GM23248 (cell line): ENCODE measurements at places on chromosomes 6 and 20. TPM values are rescaled to one million over a fixed set of nuclear protein-coding genes. Genes with fewer than 3 reads are reported as not detected.
A peak's percentile ranks its signal among the peaks of the same experiment; 100 is the strongest.

DNA sequence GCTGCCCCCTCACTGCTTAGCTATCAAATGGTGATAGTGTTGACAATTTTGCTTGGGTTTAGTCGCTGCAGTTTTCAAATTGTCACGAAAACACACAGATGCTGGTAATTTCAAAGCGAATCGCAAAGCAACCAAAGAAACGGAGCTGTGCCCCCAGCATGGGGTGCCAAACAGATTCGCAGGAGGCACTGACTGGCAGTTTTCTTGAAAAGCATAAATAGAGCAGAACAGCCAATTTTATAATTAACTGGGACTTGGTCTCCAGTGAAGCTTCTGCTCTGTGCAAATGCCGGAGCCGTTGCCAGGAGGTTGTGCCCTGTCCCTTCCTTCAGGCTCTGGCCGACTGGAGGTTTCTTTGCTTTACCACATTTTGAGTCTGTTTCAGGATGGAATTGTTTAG lies 18.8 kb downstream of the ARHGAP40 start:
- H3K27me3 ChIP-seq = peaks cover 29% of the 10 kb centered on the region
- H3K36me3 ChIP-seq = no peaks in the 10 kb centered on the region
- DNase-seq = no peak
- no peak overlapping the region for H3K4me3 ChIP-seq

DNA sequence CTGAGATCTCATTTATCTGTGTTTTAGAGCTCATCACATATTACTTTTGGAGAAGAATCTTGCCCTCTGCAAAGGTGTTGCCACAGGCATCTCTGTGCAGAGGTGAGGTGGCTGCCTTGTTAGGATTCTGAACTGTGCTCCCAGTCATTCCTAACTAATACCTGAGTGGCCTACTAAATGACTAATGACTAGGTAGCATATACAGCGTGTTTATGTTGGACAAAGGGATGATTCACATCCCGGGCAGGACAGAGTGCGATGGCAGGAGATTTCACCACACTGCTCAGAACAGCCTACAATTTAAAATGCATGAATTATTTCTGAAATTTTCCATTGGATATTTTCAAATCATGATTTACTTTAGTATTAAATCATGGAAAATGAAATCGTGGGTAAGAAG lies 23.1 kb upstream of the CGA start:
- no peak for DNase-seq
- H3K4me1 ChIP-seq = no peaks in the 10 kb centered on the region
- H3K27me3 ChIP-seq = no peaks in the 10 kb centered on the region
- no peak overlapping the region for H3K27ac ChIP-seq

DNA sequence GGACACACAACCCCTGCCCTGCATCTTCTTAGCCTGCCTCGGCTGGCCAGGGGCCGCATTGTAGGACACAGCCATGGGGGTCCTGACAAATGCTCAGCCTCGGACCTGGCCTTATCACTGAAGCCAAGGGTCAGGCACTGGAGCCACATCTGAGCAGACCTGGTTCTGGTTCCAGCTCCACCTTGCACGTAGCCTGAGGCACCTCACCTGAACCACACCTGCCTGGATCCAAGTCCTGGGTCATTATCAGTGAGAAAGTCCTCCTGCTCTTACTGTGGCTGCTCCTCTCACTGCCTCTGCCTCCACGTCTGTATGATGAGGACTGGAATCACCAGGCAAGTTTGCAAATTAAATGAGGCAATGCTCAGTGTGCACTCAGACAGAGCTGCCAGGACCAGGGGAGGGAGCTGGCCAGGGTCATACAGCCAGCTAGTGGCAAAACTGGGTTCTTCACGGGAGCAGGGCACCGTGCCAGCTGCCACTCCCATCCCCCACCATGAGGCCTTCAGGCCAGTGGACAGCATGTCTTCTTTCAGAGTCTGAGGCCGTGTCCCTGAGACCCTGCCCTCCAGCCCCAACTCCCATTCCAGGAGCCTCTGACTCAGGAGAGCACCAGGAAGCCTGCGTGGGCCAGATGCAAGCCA lies 40.2 kb downstream of the MRPL14 start:
- no peaks in the 10 kb centered on the region for H3K36me3 ChIP-seq
- H3K4me1 ChIP-seq = no peaks in the 10 kb centered on the region
- H3K27me3 ChIP-seq = no peaks in the 10 kb centered on the region
- H3K27ac ChIP-seq = no peak overlapping the region

DNA sequence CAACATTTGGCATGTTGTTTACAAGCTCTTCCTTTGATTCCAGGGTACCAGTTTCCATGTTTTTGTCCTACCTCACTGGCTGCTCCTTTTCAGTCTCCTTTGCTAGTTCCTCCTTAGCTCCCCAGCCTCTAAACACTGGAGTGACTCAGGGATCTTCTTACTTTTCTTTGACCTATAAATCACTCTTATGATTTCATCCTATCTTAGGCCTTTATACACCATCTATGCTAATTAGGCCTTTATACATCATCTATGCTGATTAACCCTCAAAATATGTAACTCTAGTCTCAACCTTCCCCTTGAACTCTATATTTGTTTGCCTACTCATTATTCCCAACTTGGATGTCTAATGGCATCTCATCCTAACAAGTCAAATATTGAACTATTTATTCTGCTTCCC lies 9.5 kb downstream of the TMEM30A start:
- no peaks in the 10 kb centered on the region for H3K27me3 ChIP-seq
- DNase-seq = peak; percentile 81
- peak overlapping the region; percentile 61 for H3K27ac ChIP-seq
- H3K4me1 ChIP-seq = peaks cover 51% of the 10 kb centered on the region
- 0 out of 2 replicates have a peak overlapping the region, but pooled peaks have one; percentile 1 for H3K4me3 ChIP-seq

DNA sequence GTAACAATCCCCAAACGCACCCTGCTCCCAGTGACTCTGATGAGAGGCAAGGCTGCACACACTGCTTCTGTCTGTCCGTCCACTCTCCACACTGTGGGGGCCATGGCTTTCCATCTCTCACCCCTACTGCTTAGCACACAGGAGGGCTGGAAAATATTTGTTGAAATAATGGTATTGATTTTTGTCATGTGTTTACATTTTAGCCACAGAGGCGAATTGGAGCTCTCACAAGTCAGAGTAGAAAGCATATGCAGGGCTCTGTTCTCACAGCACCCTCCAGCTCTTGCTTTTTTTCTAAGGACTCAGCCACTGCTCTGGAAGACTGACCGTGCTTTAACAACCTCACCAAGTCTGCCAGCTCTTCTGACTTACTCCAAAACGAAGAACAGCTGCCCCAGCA lies 273.8 kb downstream of the GMDS start:
- DNase-seq = no peak
- no peaks in the 10 kb centered on the region for H3K27me3 ChIP-seq
- H3K4me1 ChIP-seq = no peaks in the 10 kb centered on the region

GRCh38 chr6:55069132-55069781 lies 105.1 kb upstream of the HCRTR2 start:
- H3K27me3 ChIP-seq = no peaks in the 10 kb centered on the region; the same call in 1 of the 2 replicates
- no peaks in the 10 kb centered on the region for H3K4me1 ChIP-seq
- peak; percentile 72 for DNase-seq
- H3K36me3 ChIP-seq = no peaks in the 10 kb centered on the region

DNA sequence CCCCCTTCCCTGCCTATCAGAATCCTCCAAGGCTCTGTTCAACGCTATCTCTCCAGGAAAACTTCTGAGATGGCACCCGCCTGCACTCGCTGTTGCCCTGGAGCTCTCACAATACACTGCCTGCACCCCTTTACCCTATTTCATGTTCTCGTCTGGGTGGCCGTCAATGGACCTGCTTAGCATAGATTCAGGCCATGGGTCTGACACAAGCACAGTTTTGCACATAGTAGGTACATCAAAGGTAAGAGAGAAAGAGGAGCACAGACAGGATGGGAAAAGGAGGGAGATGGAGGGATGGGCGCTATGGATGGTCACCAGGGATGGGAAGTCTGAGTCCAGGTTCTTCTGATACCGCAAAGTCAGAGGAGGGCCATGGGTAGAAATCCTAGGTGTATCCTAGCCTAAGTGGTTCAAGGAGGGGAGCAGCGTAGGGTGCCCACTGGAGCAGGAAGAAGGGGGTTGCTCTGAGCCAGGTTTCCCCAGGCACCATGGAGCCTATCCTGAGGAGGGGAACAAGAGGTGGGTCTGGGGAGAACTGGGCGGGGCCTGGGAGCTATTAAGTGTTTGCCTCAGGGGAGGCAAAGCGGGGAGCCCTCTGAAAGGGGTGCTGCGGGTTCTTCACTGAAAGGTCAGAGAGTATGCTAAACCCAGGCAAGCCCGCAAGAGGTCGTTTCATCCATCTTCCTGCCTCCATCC lies 89.3 kb downstream of the MRPL14 start:
- peaks cover 52% of the 10 kb centered on the region for H3K4me1 ChIP-seq
- no peak for DNase-seq
- H3K27me3 ChIP-seq = no peaks in the 10 kb centered on the region
- H3K36me3 ChIP-seq = no peaks in the 10 kb centered on the region

GRCh38 chr6:167872538-167873210 lies 46.0 kb downstream of the AFDN start:
- H3K4me3 ChIP-seq = no peak overlapping the region
- H3K27ac ChIP-seq = no peak overlapping the region
- DNase-seq = no peak
- H3K27me3 ChIP-seq = no peaks in the 10 kb centered on the region
- peaks cover 19% of the 10 kb centered on the region for H3K36me3 ChIP-seq

GRCh38 chr6:136470044-136470443 lies 80.2 kb downstream of the MAP7 start:
- no peak overlapping the region for H3K27ac ChIP-seq
- no peaks in the 10 kb centered on the region for H3K27me3 ChIP-seq
- H3K4me1 ChIP-seq = no peaks in the 10 kb centered on the region; the same call in 1 of the 2 replicates
- no peak for DNase-seq
- no peak overlapping the region for H3K4me3 ChIP-seq
- no peaks in the 10 kb centered on the region for H3K36me3 ChIP-seq

GRCh38 chr6:1105833-1106400 lies 206.0 kb upstream of the FOXQ1 start:
- H3K27ac ChIP-seq = no peak overlapping the region
- peak; percentile 23 for DNase-seq
- H3K4me1 ChIP-seq = no peaks in the 10 kb centered on the region; the same call in 1 of the 2 replicates
- no peak overlapping the region for H3K4me3 ChIP-seq
- H3K27me3 ChIP-seq = peaks cover 15% of the 10 kb centered on the region
- no peaks in the 10 kb centered on the region for H3K36me3 ChIP-seq

GRCh38 chr6:22146678-22146930 lies 150.2 kb downstream of the PRL start:
- H3K27ac ChIP-seq = no peak overlapping the region
- no peaks in the 10 kb centered on the region for H3K36me3 ChIP-seq
- H3K4me1 ChIP-seq = peaks cover 23% of the 10 kb centered on the region
- H3K27me3 ChIP-seq = 0 out of 2 replicates have a peak, but pooled peaks cover 12% of the 10 kb centered on the region
- H3K4me3 ChIP-seq = peak overlapping the region; percentile 69

GRCh38 chr6:65545920-65546319 lies 161.1 kb downstream of the EYS start:
- no peaks in the 10 kb centered on the region for H3K36me3 ChIP-seq
- no peak overlapping the region for H3K27ac ChIP-seq
- no peaks in the 10 kb centered on the region for H3K4me1 ChIP-seq
- H3K4me3 ChIP-seq = no peak overlapping the region
- no peaks in the 10 kb centered on the region for H3K27me3 ChIP-seq
- DNase-seq = no peak

- no peak overlapping the region for H3K4me3 ChIP-seq
- H3K27me3 ChIP-seq = no peaks in the 10 kb centered on the region
- DNase-seq = peak; percentile 49
- H3K27ac ChIP-seq = no peak overlapping the region
- H3K36me3 ChIP-seq = no peaks in the 10 kb centered on the region
- H3K4me1 ChIP-seq = no peaks in the 10 kb centered on the region
Measured at GRCh38 chr6:70547313-70547712, 19.4 kb upstream of the SDHAF4 start.

DNA sequence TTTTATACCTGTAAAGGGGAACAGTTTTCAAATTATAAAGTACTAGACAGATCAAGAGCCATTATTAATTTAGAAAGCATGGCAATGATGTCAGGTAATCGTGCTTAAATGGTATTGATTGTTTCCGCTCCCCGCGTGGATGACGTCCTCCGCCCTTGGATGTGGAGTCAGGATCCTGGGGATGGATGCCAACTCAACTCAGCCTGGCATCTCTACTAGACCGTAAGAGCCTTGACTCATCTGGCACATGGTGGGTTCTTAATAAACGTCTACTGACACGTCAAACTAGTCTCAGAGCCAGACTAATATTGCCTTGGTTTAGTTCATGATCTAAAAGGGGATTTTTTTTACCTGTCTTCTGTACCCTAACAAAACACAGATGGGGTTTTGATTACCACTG lies 80.2 kb downstream of the LRFN2 start:
- H3K27ac ChIP-seq = no peak overlapping the region
- peak; percentile 68 for DNase-seq
- no peaks in the 10 kb centered on the region; the same call in 1 of the 2 replicates for H3K27me3 ChIP-seq
- no peaks in the 10 kb centered on the region for H3K36me3 ChIP-seq
- H3K4me1 ChIP-seq = no peaks in the 10 kb centered on the region

DNA sequence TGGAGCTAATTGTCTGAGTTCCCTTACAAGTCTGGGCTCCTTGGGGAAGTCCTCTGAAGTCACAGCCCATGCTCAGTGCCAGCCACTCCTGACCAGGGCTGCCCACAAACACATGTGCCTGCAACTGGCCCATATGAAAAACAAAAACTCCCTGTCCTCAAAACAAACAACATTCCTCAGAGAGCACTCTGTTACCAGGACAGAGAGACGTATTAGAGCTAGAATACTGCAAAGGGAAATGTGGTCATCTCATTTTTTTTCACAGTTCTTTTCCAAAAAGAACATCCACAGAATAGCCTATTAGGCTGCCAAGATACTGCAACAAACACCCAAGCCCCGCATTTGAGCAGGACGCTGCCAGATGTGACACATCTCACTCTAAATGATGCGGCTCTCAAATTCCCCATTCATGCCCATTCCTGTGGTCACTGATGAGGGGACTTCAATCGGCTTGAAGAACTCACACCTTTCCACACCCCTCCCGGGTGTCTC lies 71.1 kb downstream of the SLC22A23 start:
- H3K27me3 ChIP-seq = no peaks in the 10 kb centered on the region
- H3K36me3 ChIP-seq = no peaks in the 10 kb centered on the region
- no peak overlapping the region for H3K27ac ChIP-seq
- H3K4me3 ChIP-seq = no peak overlapping the region
- DNase-seq = peak; percentile 51
- H3K4me1 ChIP-seq = peaks cover 38% of the 10 kb centered on the region

GRCh38 chr20:50338479-50339391 lies 148.1 kb downstream of the CEBPB start:
- peak overlapping the region; percentile 60 for H3K4me3 ChIP-seq
- H3K27me3 ChIP-seq = no peaks in the 10 kb centered on the region
- H3K27ac ChIP-seq = peak overlapping the region; percentile 95
- DNase-seq = peak; percentile 60

- no peak overlapping the region for H3K4me3 ChIP-seq
- no peak for DNase-seq
- no peaks in the 10 kb centered on the region for H3K4me1 ChIP-seq
- H3K27ac ChIP-seq = no peak overlapping the region
- no peaks in the 10 kb centered on the region for H3K36me3 ChIP-seq
- no peaks in the 10 kb centered on the region for H3K27me3 ChIP-seq
Measured at GRCh38 chr6:96286503-96286902, 235.1 kb upstream of the UFL1 start.

The TINAG gene
- not detected in 2 replicates for total RNA-seq

The LIN28B gene
- not detected in 2 replicates for total RNA-seq

The PSMB1 gene
- 247 and 261 TPM in 2 replicates for total RNA-seq

The CNKSR3 gene
- total RNA-seq = 1.7 and 2.4 TPM in 2 replicates

The ZSCAN23 gene
- 0.32 and 0.51 TPM in 2 replicates for total RNA-seq

The SMPDL3A gene
- total RNA-seq = 10.8 and 13.4 TPM in 2 replicates

The PCSK2 gene
- not detected in 2 replicates for total RNA-seq

The CTCFL gene
- not detected in 2 replicates for total RNA-seq

The NFATC2 gene
- total RNA-seq = 0.11 and 0.51 TPM in 2 replicates

The SGK2 gene
- total RNA-seq = not detected in 2 replicates
